Motor neuron (in vitro differentiated cells): ENCODE measurements at places on chromosomes 16 and 17. TPM values are rescaled to one million over a fixed set of nuclear protein-coding genes. Genes with fewer than 3 reads are reported as not detected.
A peak's percentile ranks its signal among the peaks of the same experiment; 100 is the strongest.

The ADAD2 gene
- total RNA-seq: 0.21 TPM in 1 of 2 replicates, not detected in the other

DNA sequence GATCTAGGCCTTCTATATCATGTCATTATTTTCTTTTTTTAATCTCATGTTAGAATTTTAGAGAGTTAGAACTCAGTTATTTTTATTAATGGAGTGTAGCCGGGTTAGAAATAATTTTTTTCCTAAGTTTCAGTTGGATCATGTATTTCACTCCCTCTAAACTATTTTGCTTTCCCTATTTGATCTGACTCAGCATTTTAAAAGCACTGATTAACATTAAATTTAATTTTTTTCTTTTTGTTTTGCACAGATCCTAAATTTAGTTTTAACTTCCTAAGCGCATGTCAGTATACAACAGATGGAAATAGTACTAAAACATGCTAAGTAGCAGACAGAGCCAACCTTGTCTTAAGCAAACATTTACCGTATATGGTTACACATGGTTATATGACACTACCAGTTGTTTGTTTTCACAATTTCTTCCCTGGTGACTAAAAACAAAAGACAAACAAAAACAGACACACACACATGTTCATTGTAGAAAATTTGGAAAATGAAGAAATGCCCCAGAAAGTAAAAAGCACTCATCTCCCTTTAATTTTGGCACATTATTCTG, 33.6 kb upstream of the RAB11FIP4 start:
- ATAC-seq: no peak

DNA sequence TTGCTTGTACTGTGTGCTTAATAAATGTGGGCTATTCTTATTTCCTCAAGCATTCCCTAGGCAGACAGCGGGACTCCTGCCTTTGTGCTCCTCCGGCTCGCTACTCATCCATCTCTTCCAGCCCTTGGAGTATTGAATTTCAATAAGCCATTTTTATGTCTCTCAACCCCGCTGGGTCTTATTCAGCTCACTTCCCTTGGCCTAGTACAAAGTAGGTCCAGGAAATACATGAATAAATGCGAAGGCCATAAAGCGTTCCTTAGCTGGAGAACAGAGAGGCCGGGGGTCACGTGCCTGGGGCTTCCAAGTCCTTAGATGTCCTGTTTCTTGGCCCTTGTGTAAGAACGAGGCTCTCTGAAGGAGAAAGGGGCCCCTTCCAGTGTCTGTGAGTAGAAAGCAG, 236.7 kb upstream of the ASIC2 start:
- ATAC-seq: no peak

- ATAC-seq: no peak
These were observed 49.2 kb upstream of the MAP3K14 start for GRCh38 chr17:45366049-45366448.

The CLEC19A gene
- total RNA-seq: 0.35 and 0.49 TPM in 2 replicates

DNA sequence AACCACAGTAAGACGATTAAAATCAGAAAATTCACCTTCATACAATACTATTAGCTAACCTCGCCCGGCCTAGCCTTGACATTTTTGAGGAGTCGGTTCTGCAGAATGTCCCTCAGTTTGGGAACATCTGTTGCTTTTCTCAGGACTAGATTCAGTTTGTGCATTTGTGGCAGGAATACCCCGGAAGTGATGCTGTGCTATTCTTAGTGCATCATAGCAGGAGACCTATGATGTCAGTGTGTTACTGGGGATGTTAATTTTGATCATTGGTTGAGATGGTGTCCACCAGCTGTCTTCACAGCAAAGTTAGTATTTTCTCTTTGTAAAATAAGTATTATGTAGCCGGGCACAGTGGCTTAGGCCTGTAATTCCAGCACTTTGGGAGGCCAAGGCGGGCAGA, 21.5 kb upstream of the HELZ start:
- no peak for ATAC-seq

GRCh38 chr17:76633628-76634328, 9.8 kb downstream of the ST6GALNAC1 start:
- ATAC-seq: no peak

GRCh38 chr16:60929-61878, 7.6 kb downstream of the SNRNP25 start:
- ATAC-seq: no peak

The CBX8 gene
- 13.0 and 13.3 TPM in 2 replicates for total RNA-seq

- ATAC-seq: no peak
These were observed 42.1 kb downstream of the ABHD15 start for GRCh38 chr17:29524692-29525091.

DNA sequence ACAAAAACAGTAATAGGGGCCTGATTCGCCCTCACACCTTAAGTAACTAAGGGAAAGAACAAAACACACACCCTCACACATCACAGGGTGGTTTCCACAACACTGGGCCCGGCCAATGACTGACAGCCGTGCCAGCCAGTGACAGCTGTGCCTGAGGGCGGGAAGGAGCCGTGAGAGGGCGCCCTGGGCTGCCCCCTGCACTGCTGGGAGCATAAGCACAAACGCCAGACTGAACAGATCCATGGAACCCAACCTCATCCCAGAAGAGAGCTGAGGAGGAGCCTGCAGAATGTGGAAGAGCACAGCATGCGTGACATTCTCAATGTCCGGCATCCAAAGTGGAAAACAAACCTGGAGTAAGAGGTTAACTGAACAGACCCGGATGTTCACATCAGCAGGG, 16.0 kb downstream of the CSNK1D start:
- ATAC-seq: peak; percentile 58

The CPHXL2 gene
- total RNA-seq: 1.2 and 1.5 TPM in 2 replicates
